ENCODE measurements at places on chromosomes 3 and 15.

- DNase-seq: no peak
Measured at GRCh38 chr3:46100812-46101211, 73.5 kb upstream of the XCR1 start.

- DNase-seq: no peak
Measured at GRCh38 chr3:25460751-25461150, 32.7 kb downstream of the RARB start.

GRCh38 chr3:111947231-111947630, 31.6 kb upstream of the ABHD10 start:
- no peak for DNase-seq

- no peak for DNase-seq
Measured at GRCh38 chr3:188476935-188477334, 323.0 kb downstream of the LPP start.
